ENCODE measurements at places on chromosomes 11 and 22. TPM values are rescaled to one million over a fixed set of nuclear protein-coding genes. Genes with fewer than 3 reads are reported as not detected.
A peak's percentile ranks its signal among the peaks of the same experiment; 100 is the strongest.

HBE1 gene
- total RNA-seq: not detected

DNA sequence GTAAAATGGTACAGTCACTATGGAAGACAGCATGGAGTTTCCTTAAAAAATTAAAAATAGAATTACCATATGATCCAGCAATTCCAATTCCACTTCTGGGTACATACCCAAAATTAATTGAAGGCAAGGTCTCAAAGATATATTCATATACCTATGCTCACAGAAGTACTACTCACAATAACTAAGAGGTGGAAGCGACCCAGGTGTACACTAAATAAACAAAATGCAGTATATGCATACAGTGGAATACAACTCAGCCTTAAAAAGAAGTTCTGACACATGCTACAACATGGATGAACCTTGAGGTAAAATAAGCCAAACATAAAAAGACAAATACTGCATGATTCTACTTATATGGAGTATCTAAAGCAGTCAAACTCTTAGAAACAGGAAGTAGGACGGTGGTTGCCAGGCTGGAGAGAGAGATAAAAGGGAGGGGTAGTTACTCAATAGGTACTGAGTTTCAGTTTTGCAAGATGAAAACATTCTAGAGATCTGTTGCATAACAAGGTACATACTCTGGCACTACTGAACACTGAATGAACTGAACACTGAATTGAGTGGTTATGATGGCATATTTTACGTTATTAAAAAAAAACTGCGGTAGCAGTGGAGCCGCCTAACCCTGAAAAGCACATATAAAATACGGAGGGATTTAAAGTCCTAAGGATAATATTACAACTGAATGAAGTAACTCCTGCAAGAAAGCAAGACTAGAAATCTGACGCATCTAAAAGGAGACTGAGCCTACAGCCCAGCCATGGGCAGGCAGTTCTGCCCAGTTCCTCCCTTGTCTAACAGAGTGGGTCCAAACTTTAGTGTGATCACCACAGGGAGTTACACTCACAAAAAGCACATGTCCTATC lies 12.8 kb downstream of the DGCR2 start:
- H3K36me3 ChIP-seq: no peaks in the 10 kb centered on the region
- H3K4me1 ChIP-seq: peaks cover 66% of the 10 kb centered on the region
- no peaks in the 10 kb centered on the region for H3K27me3 ChIP-seq
- peak overlapping the region; percentile 29 for H3K4me3 ChIP-seq

GRCh38 chr22:48819232-48819631 lies 1008.4 kb downstream of the BRD1 start:
- H3K4me3 ChIP-seq: no peak overlapping the region
- no peak overlapping the region for H3K27ac ChIP-seq
- H3K4me1 ChIP-seq: no peaks in the 10 kb centered on the region

DNA sequence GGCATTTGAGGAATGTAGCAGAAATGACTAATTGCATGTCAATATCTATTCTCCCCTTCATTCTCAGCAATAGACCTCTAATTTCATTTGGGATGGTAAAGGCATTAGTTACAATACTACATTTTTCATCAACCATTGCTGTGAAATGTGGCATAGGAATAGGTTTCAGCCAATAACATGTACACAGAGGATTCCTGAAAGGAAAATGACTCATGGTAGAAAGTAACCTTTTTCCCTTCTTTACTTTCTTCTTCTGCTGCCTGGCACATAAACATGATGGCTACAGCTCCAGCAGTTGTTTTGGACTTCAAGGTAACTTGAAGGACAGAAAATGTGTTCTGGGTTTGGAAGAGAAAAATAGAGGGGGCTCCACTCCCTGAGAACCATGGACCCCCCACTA lies 231.8 kb upstream of the CTSC start:
- H3K4me3 ChIP-seq: no peak overlapping the region
- H3K27ac ChIP-seq: no peak overlapping the region
- no peaks in the 10 kb centered on the region for H3K27me3 ChIP-seq
- H3K36me3 ChIP-seq: no peaks in the 10 kb centered on the region
- H3K4me1 ChIP-seq: no peaks in the 10 kb centered on the region

All from CD4-positive, alpha-beta memory T cell (primary cell).